ENCODE measurements at places on chromosomes 7 and 10. TPM values are rescaled to one million over a fixed set of nuclear protein-coding genes. Genes with fewer than 3 reads are reported as not detected.

MRPS33 gene
- total RNA-seq, result 70.0 TPM

SEMA3A gene
- total RNA-seq, result 0.25 TPM

FBXL15 gene
- total RNA-seq, result 14.8 TPM

PI4K2A gene
- total RNA-seq, result 15.8 TPM

HMX3 gene
- not detected for total RNA-seq

LRRC61 gene
- total RNA-seq, result 25.8 TPM

GJD4 gene
- not detected for total RNA-seq

PAPOLB gene
- total RNA-seq, result not detected

ENO4 gene
- not detected for total RNA-seq

RET gene
- total RNA-seq, result 0.21 TPM

CDK1 gene
- total RNA-seq, result 89.1 TPM

KCNIP2 gene
- total RNA-seq, result 3.2 TPM

BTAF1 gene
- 68.2 TPM for total RNA-seq

ACHE gene
- total RNA-seq, result 0.21 TPM

KAT6B gene
- 24.2 TPM for total RNA-seq

SAP25 gene
- 11.8 TPM for total RNA-seq

TMEM229A gene
- total RNA-seq, result not detected

MYL7 gene
- total RNA-seq, result not detected

MSMB gene
- not detected for total RNA-seq

CHAT gene
- 2.2 TPM for total RNA-seq

RAMP3 gene
- total RNA-seq, result 0.14 TPM

IFIT2 gene
- total RNA-seq, result 0.82 TPM

GFRA1 gene
- total RNA-seq, result not detected

CLDN4 gene
- not detected for total RNA-seq

IRF5 gene
- 26.0 TPM for total RNA-seq

MARVELD1 gene
- total RNA-seq, result 6.5 TPM

SHTN1 gene
- total RNA-seq, result not detected

ABCF2 gene
- 69.2 TPM for total RNA-seq

GIMAP6 gene
- total RNA-seq, result 29.4 TPM

AOAH gene
- 33.5 TPM for total RNA-seq

LRRTM3 gene
- total RNA-seq, result not detected

CAMK1D gene
- total RNA-seq, result 6.1 TPM

IQUB gene
- total RNA-seq, result 0.25 TPM

OR2A5 gene
- not detected for total RNA-seq
